Dermis microvascular lymphatic vessel endothelial cell (primary cell): ENCODE measurements at places on chromosomes 3 and 15. TPM values are rescaled to one million over a fixed set of nuclear protein-coding genes. Genes with fewer than 3 reads are reported as not detected.

- no peak for DNase-seq
Observed at GRCh38 chr3:49121132-49121736, 611 bp upstream of the USP19 start.

The KIF15 gene
- total RNA-seq, result 2.9 and 8.3 TPM in 2 replicates

- DNase-seq, result no peak
Observed at GRCh38 chr3:46383951-46384330, 13.2 kb downstream of the CCR5 start.

The A4GNT gene
- not detected in 2 replicates for total RNA-seq

DNA sequence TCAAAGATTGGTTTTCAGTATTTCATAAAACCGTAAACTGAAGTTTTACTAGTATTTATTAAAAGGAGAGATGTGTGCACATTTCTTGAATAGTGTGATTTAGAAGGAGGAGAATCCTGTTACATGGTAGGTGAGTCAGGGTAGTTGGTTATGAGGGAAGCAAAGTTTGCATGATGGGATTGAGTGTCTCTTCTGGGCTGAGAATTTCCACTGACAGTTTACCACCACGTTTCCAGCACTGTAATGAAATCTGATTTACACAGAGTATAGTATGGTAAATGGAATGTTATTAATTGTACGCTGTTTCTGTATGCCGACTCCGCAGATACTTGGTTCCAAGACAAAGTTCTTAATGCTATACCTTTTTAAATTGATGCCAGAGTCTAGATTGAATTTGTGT, 1.6 kb downstream of the NECTIN3 start:
- DNase-seq, result no peak
